Astrocyte of the cerebellum (primary cell): ENCODE measurements at places on chromosomes 6 and 20.
A peak's percentile ranks its signal among the peaks of the same experiment; 100 is the strongest.

DNA sequence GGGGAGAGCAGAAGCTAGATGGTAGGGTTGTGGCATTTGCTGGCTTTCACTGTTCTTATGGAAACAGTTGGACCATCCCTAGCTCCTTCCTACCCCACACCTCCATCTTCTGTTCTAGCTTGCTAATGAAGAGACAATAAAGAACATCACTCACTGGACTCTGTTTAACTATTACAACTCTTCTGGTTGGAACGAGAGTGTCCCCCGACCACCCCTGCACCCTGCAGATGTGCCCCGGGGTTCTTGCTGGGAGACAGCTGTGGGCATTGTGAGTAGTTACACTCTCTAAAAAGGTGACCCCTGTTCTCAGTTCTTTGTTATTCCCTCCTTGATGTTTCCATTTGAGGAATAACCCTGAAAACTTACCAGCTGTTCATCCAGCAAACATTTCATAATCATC lies 40.4 kb upstream of the NOP56 start:
- DNase-seq, result no peak

DNA sequence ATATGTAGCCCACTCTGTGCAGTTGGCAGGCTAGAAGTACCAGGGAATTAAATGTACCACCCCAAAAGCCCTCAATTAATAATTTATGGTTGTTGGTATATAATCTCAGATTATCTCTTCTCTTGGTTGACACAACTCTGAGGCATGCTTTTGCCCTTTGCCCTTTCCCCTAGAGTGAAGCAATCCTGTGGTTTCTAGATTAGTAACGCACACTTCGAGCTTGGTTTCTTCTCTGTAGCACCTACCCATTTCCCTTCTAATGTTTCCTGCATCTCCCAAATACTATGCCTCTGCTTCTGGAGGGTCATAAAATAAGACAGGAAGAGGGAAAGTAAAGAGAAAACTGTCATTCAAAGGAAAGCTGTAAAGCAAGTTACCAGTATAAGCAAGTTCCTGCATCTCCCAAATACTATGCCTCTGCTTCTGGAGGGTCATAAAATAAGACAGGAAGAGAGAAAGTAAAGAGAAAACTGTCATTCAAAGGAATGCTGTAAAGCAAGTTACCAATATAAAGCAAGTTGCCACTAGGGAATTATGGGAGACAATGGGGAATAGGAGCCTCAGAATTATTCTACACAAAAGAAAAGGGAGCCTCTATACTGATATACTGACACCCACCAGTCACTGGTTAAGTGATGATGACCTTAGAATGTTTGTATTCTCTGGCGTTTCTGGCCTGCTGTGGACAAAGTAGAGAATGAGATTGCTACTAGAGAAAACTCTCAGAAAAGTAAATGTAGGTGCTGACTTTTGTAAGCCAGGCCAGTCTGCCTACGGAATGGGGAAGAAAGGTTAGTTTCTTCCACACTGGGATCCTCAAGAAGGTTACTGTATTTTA lies 862.6 kb upstream of the MAN1A1 start:
- peak; percentile 8 for DNase-seq

GRCh38 chr6:98118397-98119045 lies 715.9 kb upstream of the POU3F2 start:
- DNase-seq, result no peak

- DNase-seq, result no peak
Observed at GRCh38 chr20:8646033-8646441, 422.9 kb upstream of the PLCB4 start.

- no peak for DNase-seq
Observed at GRCh38 chr6:140850438-140850837, 1282.3 kb upstream of the GJE1 start.

- no peak for DNase-seq
Observed at GRCh38 chr6:15391500-15391899, 145.6 kb downstream of the JARID2 start.

GRCh38 chr6:42754759-42755158 lies 8.9 kb upstream of the TBCC start:
- DNase-seq, result no peak

DNA sequence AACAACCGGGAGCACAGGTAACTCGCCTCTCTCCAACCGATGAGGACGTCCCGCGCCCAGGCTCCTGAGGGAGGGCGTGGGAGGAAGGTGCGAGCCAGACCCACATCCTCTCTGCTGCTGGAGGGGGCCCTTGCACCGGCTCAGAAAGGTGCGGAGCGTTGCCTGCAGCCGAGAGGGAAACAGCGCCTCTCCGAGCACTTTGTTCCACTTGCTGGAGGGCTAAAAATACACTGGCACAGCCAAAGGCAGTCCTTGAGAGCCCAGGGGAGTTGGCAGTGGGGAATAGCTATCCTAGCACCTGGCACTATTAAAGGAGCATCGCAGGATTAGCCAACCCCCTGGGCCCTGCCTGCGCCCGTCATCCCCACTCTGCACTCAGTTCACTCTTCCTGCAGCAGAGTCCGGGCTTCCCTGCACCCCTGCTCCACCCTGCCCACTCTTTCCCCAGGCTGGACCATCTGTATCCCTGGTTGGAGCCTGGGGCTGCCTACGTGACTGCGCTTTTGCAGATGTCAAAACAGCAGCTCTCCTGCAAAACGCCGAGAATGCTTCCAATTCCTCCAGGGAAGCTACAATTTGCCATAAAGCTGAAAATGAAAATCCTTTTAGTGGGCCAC lies 108.9 kb downstream of the SNX5 start:
- no peak for DNase-seq

GRCh38 chr6:126804332-126805064 lies 314.0 kb upstream of the RSPO3 start:
- peak; percentile 39 for DNase-seq

DNA sequence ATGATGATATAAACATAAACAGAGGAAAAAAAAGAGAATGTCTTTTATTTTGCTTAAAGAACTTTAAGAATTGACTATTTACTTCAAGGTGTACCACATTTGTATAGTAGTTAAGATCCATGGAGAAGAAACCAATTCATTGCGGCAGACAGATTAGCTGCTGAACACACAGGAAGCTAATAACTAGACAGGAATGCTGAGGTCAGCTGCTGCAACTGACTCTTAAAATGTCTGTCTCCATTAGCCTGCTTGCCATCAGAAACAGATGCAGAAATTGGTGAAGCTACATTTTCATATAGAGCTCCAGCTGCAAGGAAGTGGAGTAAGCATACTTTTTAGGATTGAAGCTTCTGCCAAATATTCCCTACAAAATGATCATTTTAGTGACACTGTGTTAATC lies 939.5 kb downstream of the EPHA7 start:
- DNase-seq, result no peak

DNA sequence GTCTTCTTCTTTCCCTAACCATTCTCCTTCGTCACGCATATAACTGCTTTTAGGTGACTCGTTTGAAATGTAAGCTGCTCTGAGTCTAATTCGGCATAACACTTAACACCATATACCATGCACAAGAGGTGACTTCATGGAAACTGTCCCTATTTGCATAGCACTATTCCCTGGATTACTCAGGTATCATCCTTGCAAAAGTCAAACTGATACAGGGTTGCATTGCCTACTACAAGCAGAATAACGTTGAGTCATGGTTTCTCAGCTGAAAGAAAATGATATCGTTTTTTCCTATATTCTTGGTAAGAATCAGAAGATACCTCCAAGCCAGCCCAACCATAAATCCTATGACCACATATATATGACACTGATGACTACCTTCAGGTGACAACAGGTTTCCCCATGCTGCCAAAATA lies 227.5 kb downstream of the ATXN1 start:
- no peak for DNase-seq

- no peak for DNase-seq
Observed at GRCh38 chr6:28884423-28885131, 39.2 kb downstream of the TRIM27 start.

DNA sequence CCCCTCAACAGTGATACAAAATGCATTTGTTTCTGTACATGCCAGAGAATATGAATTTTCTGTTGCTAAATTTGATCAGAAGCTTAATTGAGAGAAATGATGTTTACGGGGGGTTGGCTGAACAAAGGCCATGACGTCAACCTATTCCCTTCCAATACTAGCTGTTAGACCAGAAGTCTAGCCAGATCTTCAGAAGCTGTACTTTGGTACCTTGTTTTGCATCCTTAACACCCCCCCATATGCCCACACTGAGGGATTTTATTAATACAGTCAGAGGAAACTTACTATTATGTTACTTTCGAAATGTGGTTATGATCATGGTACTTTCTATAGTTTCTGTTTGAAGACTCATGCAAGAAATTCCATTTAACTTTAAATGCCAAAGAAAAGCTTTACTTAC lies 3.1 kb downstream of the NCOA7 start:
- no peak for DNase-seq

DNA sequence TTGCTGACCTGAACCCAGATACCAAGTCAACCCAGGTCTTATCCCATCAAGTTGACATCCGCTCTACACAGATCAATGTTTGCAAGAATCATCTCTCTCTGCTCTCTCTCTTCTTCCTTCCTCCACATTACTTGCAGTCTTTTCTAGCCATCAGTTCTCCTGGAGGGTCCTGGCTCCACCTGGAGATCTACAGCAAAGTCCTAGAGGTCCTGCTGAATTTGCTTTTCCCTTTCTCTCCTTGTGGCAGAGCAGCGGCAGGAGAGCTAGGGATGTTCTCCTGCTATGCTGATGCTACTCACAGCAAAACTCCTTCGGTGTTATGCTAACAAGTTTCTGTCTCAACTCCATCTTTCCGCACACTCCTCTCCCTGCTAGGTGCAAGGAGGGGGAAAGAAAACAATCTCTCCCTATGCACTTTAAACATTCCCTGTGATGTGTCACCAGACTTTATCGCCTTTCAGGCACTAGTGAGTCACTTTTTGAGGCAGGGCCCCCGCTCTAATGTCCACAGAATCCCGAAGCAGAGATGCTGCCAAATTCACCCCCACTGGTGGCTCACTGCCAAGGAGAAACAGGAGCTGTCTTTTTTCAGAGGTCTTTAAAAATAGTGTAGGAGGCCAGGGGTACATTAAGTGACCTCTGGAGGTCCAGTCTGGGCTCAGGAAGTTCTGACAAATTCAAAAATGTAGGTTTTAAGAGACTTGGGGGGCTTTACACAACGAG lies 62.6 kb downstream of the FAM50B start:
- DNase-seq, result no peak

- DNase-seq, result no peak
Observed at GRCh38 chr6:33817489-33817888, 13.7 kb upstream of the MLN start.
